ENCODE measurements at places on chromosomes 4 and X.

- no peak for DNase-seq
Observed at GRCh38 chr4:140069066-140069465, 84.9 kb downstream of the MAML3 start.

GRCh38 chrX:48826135-48826875, at the start of gene ERAS:
Gene ERAS (plus strand): TSS chrX:48826513. CDS start chrX:48829124, 2,611 bp downstream.
- DNase-seq, result no peak

GRCh38 chrX:152905081-152905420, 7.2 kb downstream of the ZNF185 start:
- DNase-seq, result no peak

DNA sequence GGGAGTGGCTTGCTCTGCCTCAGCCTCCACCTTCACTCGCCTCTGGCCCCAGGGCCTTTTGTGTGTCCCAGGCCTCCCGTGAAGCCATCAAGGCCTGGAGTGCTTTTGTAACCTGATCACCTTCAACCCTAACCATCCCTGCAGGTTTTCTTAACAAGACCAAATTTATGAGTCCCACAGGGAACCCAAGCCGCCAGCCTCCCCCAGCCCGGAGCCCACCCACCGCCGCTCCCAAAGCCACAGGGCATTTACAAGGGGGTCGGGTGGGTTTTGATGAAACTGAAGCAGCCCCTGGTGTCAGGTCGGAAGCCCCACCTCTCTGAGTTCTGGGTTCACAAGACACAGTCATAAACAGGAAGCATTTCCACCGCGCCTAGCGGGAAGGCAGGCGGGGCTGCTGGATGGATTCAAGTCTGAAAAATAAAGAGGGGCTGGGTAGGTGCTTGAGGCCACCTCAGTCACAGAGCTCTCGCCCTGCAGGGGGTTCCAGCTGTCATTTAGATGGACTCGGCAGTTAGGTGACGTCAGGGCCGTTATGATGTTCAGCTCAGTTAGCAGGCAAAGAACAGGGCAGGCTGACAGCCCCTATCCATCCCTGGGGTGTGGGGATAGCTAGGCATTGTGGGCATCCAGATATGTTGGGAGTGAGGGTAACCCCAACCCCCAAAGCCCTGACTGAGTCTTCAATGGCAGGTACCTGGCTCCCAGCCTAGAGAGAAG, 128.5 kb downstream of the BCOR start:
- no peak for DNase-seq

DNA sequence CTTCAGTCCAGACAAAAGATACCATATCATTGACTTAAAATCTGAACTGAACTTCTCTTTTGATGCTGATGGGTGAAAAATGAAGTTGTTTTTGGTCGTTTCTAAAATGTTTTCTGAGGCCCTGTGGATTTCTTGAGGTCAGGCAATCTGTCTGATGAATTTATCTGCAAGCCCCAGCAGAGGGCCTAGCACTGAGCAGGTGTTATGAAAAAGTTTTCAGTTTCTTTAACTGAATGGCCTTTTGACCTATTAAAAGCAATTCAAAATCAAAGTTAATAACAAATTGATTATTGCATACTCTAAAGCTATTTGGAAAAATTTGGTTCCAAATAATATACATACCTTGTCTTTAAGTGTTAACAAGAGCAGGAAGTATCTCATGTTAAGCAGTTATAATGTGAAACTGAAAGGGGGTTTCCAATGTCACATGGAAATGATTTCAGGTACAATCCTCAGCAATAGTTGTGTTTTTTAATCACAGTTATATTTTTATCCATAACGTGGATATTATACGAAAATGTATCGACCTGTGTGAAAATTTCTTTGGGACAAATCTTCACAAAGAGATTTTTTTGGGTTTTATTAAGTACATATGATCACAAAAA, 285.0 kb downstream of the SPANXN1 start:
- DNase-seq, result no peak

- DNase-seq, result no peak
Observed at GRCh38 chr4:6594341-6594740, 19.4 kb downstream of the MAN2B2 start.

DNA sequence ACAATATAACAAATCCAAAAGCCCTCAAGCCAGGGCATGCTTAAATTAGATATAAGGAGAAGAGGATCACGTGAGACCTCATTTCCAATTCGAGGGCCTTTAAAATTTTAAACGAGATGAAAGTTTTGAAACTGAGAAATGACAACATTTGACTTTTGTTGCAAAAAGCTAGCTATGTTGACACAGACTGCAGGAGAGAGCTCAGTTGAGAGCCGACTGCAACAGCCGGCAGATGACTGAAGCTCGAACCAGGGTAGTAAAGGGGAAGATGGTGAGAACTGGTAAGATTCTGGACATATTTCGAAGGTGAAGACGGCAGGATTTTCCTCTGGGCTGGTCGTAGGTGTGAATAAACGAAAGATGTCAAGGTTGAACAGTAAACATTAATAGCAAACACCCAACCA, 773 bp downstream of the PRMT9 start:
- DNase-seq, result no peak

DNA sequence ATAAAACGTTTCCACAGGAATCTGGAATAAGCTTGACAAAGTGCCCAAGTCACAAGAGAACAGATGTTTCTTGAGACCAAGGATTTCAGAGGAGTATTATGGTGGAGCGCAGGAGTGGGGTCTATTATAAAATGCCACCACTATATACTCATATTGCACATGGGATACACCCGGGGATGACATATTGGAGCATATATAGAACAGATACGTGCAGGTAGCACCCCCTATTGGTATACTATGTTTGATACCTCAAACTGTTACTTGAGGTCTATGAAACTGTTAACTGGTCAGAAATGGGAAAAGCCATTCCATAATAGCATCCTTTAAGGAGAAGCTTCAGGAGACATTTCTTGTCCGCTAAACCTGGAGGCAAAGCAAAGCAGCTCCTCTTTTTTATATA, 86.0 kb downstream of the PCYT1B start:
- no peak for DNase-seq

GRCh38 chr4:162364651-162365050, 200.9 kb upstream of the FSTL5 start:
- no peak for DNase-seq

- DNase-seq, result no peak
Observed at GRCh38 chr4:10086506-10087120, 30.0 kb downstream of the WDR1 start.

GRCh38 chrX:96684339-96685209, at the start of gene DIAPH2:
Gene DIAPH2 (plus strand): TSS chrX:96684842.
- peak; percentile 59 for DNase-seq

DNA sequence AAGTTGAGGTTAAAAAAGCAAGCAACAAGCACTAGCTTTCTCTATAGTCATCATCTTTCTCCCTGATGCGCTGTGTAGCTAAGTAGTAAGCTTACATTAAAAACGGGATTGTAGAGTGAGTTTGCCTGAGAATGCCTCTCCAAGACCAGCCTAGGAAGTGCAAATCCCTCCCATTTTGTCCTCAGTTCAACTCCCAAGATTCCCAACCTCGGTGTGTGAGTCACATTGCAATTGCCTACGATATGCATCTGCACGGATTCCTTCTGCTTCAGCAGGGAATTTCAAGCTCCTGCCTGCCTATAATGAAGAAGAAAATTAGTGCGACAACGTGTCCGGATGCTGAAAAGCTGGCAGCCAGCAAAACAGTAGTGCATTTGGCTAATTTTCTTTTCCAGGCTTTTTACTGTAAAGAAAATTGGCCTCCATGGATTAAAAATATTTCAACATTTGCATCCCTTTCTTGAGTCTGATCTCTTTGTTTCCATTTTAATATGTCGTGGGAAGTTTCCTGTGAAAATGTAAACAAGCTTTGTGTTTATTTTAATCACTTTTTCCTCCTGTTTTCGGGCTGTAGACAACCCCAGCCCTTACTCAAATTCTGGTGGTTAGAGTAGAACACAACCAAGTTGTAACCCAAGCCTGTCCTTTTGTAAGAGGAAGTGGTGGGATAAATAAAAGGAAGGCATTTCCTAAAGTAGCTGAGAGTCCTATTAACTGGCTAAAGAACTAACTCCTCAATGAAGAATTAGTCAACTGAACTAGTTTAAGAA, 58.4 kb upstream of the TET2 start:
- DNase-seq, result peak; percentile 74

- DNase-seq, result no peak
Observed at GRCh38 chr4:154360491-154360890, 131.1 kb downstream of the DCHS2 start.

DNA sequence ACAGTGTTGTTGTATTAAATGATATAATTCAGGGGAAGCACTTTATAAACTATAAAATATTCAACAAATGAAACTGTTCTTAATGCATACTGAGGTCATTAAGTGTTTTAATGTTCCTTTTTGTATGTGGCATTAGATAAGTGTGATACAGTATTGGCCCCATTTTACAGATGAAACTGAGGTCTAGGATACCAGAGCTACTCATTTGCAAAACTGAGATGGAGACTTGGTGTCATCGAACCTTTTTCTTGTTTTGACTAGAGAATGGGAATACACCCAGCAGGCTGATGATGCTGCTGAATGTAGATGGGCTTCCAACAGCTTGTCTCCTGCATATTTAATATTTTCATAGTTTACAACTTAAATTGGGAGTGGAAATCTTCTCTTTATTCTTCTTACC, 34.6 kb downstream of the TAF1 start:
- no peak for DNase-seq

- no peak for DNase-seq
Observed at GRCh38 chrX:24890677-24891076, 125.1 kb downstream of the ARX start.

GRCh38 chr4:130187587-130187986, 1091.6 kb downstream of the C4orf33 start:
- no peak for DNase-seq

- DNase-seq, result no peak
Observed at GRCh38 chr4:76300012-76300411, 6.5 kb upstream of the STBD1 start.

GRCh38 chr4:154018659-154019058, 229.8 kb upstream of the SFRP2 start:
- DNase-seq, result no peak

DNA sequence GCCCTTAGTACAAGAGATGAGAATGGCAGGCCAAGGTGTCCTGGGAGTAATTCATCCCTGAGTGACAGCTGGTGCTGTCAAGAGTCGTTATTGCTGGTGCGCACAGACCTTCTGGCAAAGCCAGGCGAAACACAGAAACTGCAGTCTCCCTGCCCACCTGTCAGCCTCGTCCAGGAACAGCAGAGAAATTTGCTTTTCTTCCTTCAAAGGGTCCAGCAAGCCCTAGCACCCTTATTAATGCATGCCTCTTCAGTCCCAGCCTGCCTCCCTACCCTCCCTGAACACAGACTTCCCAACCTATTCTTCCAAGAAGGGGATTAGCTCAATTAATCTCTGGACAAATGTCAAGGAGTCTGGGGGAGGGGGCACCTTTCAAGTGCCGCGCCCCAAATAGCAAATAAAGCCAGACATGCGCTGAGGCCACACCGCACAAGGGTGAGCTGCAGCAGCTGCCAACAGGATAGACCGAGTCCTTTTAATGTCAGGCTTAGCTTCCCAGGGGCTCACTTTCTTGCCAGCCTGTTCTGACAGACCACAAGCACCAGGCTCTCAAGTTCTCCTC, 250.7 kb upstream of the RASGEF1B start:
- no peak for DNase-seq

GRCh38 chr4:8320386-8320750, 50.8 kb downstream of the HTRA3 start:
- no peak for DNase-seq

- DNase-seq, result no peak
Observed at GRCh38 chr4:80153874-80154544, 43.3 kb upstream of the PRDM8 start.

DNA sequence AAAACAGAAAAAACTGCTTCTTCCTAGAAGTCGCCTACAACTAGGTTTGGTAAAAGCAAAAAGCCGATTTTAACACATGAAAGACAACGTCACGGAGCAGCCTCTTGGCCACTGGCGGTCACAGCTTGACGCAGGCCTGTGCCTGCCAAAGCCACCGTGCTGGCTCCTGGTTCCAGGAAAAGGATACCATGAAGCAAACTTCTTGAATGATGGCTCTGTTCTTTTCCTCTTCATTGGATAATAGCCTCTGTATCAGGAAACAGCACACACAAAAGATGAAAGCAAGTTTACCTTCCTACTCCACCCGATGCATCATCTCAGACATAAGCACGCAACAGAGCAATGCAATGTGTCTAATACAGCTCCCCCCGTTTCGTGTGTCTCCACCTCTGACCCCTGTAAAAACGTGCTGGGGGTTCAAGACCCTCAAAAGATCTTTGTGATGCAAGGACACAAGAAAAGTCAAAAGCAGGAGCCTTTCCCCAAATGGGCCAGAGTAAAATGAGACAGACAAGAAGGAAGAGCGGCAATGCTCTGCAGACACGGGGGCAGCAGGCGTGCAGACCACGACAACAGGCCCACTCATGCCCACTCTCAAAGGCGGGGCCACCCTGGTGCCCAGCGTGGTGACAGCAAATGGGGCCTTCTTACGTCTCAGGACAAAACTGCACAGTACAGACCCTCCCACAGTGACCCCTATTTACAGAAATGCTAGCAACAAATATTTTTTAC, 19.4 kb downstream of the GAK start:
- DNase-seq, result no peak

DNA sequence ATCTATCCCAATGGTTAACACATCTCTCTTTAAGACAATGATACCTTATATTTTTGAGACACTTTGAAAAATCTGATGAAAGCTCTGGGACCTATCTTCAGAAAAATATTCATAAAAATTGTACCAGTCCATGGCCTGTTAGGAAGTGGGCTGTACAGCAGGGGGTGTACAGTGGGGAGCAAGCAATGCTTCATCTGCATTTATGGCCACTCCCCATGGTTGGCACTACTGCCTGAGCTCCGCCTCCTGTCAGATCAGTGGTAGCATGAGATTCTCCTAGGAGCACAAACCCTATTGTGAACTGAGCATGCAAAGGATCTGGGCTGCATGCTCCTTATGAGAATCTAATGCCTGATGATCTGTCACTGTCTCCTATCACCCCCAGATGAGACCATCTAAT, 42.6 kb downstream of the C4orf51 start:
- DNase-seq, result no peak

DNA sequence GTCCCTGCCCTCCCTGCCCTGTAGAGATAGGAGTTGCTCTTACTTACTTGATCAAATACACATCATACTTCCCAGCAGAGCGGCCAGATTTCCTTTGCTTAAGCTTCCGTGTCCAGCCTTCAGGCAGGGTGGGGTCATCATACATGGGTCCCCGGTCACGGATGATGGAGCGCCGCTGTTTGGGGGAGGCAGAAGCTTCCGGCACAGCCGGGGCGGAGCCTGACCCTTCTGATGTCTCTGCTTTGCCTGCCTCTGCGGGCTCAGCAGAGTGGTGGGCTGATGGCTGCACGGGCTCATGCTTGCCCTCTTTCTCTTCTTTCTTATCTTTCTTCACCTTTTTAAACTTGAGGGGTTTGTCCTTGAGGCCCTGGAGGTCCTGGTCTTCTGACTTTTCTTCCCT, 12.5 kb upstream of the IRAK1 start:
- DNase-seq, result no peak

GRCh38 chr4:3716631-3717235, 49.5 kb upstream of the ADRA2C start:
- no peak for DNase-seq

DNA sequence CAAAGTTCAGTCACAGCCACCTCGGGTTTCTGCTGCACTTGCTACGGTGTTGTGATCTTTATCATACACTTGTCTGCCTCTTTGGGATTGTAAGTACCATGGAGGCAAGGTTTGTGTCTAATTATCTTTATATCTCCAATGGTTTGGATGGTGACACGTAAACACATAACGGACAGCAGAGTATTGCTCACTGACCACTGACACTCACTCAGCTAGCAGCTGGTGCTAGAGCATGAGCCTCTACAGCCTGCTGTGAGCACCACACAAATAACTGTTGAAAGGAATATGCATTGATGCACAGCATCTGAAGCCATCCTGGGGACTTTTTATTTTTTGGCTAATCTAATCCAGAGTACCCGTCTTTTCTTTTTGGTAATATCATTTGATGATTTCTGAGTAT, 156.0 kb downstream of the DCLK2 start:
- DNase-seq, result no peak

Data from fibroblast of the conjunctiva (primary cell).